ENCODE measurements at places on chromosomes 16 and 17.
A peak's percentile ranks its signal among the peaks of the same experiment; 100 is the strongest.

DNA sequence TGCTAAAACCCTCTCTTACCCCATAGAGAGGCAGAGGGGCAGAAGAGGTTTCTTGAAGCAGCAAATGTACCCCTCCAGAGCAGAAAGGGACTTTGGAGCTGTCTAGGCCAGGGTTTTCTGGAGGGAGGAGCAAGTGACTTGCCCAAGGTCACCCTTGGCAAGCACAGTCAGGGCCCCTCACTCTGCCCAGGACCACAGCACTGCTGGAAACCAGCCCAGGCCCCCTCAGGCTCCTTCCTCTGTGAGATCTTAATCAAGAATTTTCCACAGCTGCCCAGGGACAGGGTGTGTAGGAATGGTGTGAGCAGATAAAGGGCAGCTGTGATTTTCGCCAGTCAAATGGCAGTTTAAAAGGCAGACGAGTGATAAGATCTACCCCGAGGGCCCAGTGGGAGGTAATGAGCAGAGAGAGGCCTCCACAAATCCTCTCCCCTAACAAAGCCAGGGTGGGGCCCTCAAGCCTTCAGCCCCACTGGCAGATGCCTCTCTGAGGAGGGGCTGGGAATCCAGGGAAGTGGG, 3.9 kb upstream of the SLC12A3 start:
- DNase-seq, result no peak

- DNase-seq, result no peak
Observed at GRCh38 chr16:66651965-66652364, 44.6 kb downstream of the CMTM4 start.

DNA sequence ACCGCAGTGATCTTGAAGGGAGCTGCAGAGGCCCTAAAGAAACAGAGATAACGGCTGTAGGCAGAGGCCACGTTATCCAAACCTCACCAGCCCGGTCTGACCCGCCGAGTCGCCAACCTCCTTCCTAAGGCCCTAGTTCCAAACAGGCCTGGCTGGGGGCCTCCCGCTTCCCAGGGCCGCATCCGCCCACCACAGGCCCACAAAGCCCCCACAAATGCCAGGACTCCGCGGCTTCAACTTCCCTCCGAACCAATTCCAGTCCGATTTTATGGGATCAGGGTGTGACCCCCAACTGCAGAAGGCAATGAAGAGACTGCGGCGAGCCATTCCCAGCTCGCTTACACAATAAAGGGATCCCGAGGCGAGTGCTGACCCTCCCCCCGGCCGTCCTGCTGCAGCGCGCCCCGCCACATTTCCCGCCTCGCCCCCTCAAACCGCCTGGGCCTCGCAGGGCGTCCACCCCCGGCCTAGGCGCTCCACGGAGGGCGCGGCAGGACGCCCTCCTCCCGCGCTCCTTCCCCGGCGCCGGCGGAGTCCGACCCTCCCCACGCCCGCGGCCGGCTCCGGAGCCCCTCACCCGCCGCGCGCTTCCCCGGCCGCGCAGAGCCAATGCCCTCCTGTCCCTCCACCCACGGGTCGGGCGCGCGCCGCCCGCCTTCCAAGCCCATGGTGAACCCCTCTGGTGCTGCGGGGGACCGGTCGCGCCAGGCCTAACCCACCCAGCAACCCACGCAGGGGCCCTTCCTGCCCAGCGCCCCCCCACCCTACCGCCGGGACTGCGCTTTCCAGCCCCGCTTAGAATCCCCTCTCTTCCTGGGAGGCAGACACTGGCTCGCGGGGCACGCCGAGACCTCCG, 926 bp downstream of the MYH10 start:
- DNase-seq, result peak; percentile 17

DNA sequence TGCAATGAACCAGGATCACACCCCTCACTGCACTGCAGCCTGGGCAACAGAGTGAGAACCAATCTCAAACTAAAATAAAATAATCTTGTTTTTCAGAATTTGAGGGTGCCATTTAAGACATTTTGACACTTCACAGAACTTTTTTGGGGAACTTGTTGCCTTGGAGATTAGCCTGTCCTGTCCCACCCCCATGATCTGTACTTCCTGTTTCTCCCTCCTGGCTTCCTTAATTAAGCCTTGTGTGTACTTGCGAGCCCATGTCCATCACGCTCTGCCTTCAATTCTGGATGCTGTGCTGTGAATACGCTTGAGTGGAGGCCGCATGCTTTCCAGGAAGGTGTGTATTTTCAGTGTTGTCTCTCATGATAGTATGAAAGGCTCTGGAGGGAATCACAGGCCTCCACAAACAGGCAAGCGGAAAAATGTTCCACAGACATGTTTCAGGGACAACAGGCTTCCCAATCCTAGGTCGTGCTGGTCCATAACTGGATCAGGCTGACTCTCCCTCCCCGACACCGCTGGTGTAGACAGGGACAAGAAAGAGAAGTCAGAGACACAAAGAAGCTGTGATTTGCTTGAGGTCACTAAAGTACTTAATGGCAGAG, 56.9 kb downstream of the NOS2 start:
- peak; percentile 9 for DNase-seq

GRCh38 chr16:89256651-89257254, 39.2 kb downstream of the ZNF778 start:
- DNase-seq, result peak; percentile 78
